Pancreas (tissue), 10 donors: ENCODE measurements at places on chromosomes 11 and 22. TPM values are rescaled to one million over a fixed set of nuclear protein-coding genes. Genes with fewer than 3 reads are reported as not detected.

The OR52I2 gene
- polyA plus RNA-seq: not detected

The HYLS1 gene
- 1.6 TPM for polyA plus RNA-seq

The STK33 gene
- polyA plus RNA-seq: 23.9 TPM

The TREH gene
- polyA plus RNA-seq: 3.8 TPM

The NCF4 gene
- 4.0 TPM for polyA plus RNA-seq

The ADSL gene
- 31.5 TPM for polyA plus RNA-seq

The PLEKHB1 gene
- 22.2 TPM for polyA plus RNA-seq

The ME3 gene
- polyA plus RNA-seq: 28.7 TPM

The KCNJ11 gene
- 9.9 TPM for polyA plus RNA-seq

The CCT8L2 gene
- polyA plus RNA-seq: not detected

The PLAAT3 gene
- polyA plus RNA-seq: 30.6 TPM
